ENCODE measurements at places on chromosomes 16 and 17.
A peak's percentile ranks its signal among the peaks of the same experiment; 100 is the strongest.

GRCh38 chr17:11901931-11902330, 95.3 kb downstream of the ZNF18 start:
- DNase-seq, result no peak

DNA sequence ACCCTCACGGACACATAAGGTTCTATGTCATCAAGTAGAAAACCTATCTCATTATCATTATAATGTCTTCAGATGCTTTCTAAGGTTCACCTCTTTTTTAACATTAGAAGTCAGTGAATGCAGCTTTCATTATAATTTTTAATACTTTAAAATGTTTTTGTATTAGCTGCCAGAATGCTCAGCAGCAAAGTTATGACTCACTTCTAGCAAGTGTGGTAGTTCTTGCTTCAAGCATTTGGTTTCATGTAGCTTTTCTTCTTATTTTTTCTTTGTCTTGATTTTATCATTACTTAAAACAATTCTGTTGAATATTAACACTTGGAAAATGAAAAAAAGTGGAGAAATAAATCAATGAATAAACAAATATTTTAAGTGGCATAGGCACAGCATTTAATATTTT, 23.4 kb downstream of the LPCAT2 start:
- no peak for DNase-seq

- DNase-seq, result peak; percentile 66
These were observed 302.7 kb upstream of the PMFBP1 start for GRCh38 chr16:72474501-72475123.

DNA sequence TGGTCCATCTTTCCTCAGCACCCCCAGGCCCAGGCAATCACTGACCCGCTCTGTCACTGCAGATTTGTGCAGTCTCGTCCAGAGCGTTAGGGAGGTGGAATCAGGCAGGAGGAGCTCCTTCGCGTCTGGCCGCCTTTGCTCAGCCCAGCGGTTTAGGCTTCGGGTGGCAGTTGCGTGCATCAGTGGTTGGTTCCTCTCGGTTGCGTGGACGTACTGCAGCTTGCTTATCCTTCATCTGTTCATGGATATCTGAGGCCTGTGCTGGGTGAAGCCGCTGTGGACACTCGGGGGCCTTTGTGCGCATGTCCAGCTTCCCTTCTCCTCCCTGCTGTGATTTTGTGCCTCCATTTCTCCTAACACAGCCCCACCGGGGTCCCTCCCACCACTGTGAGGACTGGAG, 4.7 kb upstream of the P2RX1 start:
- DNase-seq, result no peak

DNA sequence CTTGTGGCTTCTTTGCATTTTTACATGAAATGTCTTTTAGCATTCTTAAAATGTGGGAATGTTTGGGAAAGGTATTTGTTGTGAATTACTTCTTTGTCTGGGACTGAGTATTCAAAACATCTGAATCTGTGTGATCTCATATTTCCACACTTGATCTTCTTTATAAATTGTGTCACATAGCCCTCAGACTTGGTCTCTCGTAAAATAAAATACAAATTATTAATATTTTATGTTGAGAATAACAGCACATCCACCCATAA, 81.9 kb downstream of the TUBD1 start:
- DNase-seq, result no peak

DNA sequence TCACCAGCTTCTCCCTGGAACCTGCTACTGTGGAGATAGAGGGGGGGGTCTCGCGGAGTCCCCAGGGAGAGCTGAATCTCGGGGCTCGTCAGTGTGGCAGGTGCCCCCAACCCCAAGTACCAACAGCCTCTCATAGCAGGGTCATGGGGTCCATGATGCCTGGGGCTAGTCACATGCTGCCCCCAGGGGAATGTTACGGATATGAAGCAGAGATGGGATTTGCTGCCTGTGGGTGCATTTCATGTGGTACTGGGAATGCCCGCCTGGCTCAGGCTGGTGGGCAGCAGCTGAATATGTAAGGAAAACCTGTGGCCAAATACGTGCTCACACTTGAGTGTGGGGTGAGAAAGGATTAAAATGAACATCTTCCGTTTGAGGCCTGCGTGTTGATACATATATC, 49.4 kb downstream of the MEAK7 start:
- no peak for DNase-seq

DNA sequence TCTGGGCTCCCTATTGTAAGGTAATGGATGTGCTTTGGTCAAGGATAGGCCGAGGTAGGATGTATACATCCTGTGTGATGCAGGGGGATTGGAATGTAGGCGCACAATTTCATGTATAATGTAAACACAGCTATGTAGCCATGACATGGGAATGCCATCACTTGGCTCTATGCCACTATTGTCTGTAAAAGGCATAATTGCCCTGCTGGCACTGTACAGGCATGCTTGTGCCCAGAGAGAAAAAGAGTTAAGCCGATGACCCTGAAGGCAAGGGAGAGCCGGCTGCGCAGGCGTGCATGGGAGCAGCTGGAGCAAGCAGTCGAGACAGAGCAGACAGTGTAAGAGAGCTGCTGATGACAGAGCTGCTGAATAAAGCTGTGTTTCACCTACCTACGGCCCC, 212.5 kb upstream of the CPHXL start:
- no peak for DNase-seq

DNA sequence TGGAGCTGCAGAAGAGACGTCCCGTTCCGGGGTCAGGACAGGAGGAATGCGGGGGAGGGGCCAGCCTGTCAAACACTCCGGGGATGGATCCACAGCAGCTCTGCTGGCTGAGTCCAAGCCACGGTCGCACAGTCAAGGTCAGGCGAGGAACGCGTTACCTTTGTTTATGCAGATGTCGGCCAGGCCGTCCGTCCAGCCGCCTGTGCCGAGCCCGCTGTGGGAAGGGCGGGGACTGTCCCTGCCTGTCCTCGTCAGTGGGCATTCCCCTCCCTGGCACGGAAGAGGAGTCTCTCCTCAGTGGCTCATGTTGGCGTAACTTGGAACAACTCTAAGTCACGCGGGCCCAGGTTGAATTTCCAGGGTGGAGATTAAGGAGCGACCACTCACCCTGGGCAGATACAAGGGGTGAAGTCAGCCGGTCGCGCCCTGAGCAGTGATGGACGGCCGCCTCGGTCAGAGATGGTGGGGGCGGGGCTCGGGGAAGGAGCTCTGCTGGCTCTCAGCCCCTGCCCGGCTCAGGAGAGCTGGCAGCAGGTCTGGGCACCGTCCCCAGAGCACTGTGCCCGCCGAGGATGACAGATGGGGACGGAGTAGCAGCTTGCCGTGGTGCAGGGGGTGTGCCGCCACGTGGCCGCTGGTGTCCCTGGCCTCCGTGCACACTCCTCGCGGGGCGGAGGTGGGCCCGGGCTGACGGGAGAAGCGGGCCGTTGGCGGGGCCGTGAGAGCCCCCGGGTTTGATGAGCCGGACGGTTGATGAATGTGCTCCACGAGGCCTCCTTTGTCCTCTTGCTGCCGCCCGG, 7.3 kb downstream of the CACNA1H start:
- peak; percentile 7 for DNase-seq

GRCh38 chr16:30470170-30470512, 2.4 kb upstream of the ITGAL start:
- no peak for DNase-seq

DNA sequence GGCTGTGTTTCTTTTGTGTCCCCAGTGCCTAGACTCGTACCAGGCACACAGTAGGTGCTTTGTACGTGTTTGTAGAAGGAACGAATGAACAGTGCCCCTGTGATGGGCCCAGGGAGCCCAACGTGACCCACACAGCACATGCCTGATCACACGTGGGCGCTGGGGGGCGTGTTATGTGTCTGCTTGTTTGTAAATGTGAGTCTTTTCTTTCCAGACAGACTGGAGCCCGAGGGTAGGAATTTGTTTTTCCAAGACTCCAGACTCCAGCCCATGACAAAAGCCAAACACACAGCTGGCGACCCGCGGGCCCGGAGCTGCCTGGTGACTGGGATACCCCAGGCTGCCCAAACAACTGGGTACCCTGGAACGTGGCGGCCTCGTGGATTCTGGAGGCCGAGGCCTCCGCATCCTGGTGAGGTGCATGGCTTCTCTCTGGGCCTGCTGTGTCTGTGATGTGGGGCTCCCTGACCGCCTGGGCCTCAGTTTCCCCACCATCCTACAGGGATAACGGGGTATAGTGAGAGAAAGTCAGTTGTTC, 14.9 kb upstream of the CBFA2T3 start:
- DNase-seq, result no peak

- peak; percentile 59 for DNase-seq
These were observed 13.1 kb upstream of the MSI2 start for GRCh38 chr17:57243171-57243622.

DNA sequence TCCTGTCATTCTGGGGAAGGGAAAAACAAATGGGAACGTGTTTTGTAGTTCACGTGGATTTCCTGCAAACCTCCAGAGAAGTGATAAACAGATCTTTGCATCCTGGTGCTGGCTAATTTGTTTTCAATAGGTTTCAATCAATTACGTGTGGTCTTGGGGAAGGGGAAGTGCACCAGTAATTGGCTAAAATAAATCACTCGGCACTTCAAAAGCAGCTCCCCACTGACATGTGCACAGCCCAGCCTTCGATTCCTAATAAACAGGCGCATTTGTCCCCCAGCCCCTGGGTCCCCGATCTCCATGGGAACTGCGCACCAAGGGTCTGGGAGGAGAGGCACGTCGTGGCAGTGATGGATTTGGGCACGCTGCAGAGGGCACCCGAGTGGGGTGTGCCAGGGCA, 112.9 kb upstream of the GSE1 start:
- no peak for DNase-seq

DNA sequence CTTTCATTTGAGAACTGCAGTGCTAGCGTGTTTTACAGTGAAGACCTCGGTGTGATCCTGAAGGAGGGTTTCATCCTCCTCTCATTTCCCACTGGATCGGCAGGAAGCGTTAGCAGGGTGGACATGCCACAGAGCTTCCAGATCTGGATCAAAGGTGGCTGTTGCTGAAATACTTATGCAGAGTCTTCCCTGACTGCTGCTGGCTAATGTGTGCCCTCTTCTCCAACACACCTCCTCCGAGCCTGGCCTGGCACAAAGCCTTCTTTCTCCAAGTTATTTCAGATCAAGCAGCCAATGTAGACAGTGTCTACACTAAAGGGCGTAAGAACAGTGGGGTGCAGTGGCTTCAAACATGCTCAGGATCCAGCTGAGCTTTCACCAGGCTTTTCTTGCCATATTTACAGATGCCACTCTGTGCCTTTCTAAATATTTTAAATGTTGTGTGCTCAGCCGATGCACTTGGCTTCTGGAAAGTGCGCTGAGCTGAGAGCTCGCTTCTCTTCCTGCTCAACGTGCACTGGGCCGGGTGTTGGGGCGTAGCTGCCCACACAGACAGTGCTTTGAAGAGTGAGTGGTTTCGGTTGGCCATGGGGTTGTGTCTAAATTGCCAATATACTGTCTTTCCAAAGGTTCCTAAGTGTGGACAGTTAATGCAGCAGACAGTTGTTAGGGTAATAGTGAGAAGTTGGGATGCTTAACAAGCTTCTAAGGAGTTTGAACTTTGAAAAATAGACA, 2.1 kb downstream of the ZNF750 start:
- no peak for DNase-seq

DNA sequence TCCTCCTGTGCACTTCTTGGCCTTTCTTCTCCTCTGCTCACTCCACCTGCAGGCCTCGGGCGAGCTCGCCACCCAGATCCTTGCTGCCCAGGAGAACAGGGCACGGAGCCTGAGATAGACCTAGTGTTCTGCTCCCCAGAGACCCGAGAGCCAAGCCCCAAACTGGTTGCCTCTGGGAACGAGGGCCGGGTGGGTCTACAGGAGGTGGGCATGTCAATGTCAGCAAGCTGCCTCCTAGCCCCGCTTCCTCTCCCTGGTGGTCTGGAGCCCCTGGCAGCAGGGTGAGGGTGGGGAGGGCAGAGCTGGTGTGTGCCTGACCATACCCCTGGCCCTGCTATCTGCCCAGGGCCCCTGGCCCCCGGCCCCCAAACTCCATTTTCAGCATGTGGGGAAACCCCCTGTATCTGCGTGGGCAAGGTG, 841 bp upstream of the NDRG4 start:
- no peak for DNase-seq

- DNase-seq, result no peak
These were observed 117.4 kb downstream of the SNX29 start for GRCh38 chr16:12093902-12094301.

DNA sequence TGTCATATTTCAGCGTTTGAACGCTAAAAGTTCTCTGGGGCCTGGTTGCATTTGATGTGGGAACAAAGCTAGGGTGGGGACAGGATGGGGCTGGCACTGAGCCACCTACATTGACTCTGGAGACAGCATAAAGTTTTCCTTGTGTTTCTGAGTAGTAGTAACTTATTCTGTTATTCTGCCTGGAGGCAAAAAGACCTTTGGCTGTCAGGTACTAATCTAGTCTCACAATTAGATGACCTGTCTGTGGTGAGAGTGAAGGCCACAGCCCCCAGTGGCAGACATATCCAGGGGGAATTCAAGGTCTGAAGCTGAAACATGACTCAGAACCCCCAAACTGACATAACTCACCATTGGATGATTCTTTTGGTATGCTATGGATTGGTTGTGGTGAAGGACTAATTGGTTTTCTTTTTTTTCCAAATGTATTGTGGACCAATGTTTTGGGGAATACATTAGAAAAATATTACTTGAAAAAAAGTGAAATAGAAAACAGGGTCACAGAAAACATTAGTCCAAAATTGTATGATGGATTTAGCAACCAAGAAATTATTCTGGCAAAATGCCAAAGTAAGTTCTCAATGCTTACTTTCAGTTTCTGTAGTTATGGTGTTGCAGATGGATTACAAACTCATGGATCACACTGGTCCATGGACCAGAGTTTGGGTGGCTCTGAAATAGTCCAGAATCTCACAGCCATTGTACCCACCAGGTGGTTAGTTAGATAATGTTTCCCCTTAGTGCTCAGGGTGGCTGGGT, 10.5 kb upstream of the SALL1 start:
- no peak for DNase-seq

GRCh38 chr17:10036511-10037061, 131.5 kb upstream of the RCVRN start:
- DNase-seq, result peak; percentile 98

GRCh38 chr17:78650093-78650715, 73.0 kb upstream of the DNAH17 start:
- DNase-seq, result no peak

- no peak for DNase-seq
These were observed 18.7 kb upstream of the TBX2 start for GRCh38 chr17:61380836-61381525.

DNA sequence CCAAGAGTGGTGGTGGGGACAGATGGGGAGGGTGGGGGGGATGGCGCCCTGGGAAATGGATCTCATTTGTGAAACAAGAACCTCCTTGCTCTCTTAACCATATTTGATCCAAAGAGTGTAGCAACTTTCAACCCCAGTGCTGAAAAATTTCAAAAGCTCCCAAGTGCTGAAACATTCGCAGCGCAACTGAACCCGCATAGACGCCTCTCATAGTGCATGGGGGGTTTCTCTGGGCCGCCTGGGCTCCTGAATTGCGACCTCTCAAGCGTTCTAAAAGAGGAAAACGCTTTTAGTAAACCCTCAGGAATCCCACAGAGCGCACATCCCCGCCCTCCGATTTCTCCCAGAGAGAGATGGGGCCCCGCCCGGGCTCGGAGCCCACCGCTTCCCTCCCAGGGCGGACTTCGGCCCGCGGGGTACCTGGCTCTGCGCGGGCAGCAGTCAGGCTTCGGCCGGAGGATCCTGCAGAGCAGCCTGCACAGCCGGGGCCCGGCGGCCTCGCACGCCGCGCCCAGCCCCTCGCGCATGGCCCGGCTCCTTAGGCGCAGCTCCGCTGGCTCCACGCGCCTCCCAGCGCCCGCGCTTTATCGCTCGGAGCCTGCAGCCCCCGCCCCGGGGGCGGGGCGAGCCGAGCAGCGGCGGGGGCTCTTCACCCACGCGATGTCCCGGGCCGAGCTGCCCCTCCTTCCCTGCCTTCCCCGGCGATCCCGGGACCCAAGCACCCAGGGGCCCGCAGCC, 7.0 kb downstream of the NOS2 start:
- no peak for DNase-seq

- DNase-seq, result no peak
These were observed 46.6 kb upstream of the MED13 start for GRCh38 chr17:62111562-62112171.

All from pons (tissue), 1 donor.